ENCODE measurements at places on chromosomes 3 and 15.

- DNase-seq = no peak
Measured at GRCh38 chr15:52795464-52796227, 5.5 kb upstream of the ONECUT1 start.

GRCh38 chr15:39944726-39945125, 10.8 kb downstream of the EIF2AK4 start:
- no peak for DNase-seq

- no peak for DNase-seq
Measured at GRCh38 chr3:174363256-174363655, 495.9 kb upstream of the NAALADL2 start.

- no peak for DNase-seq
Measured at GRCh38 chr3:25817107-25817506, 27.2 kb downstream of the OXSM start.

GRCh38 chr3:187855131-187855530, 109.9 kb upstream of the BCL6 start:
- DNase-seq = no peak

DNA sequence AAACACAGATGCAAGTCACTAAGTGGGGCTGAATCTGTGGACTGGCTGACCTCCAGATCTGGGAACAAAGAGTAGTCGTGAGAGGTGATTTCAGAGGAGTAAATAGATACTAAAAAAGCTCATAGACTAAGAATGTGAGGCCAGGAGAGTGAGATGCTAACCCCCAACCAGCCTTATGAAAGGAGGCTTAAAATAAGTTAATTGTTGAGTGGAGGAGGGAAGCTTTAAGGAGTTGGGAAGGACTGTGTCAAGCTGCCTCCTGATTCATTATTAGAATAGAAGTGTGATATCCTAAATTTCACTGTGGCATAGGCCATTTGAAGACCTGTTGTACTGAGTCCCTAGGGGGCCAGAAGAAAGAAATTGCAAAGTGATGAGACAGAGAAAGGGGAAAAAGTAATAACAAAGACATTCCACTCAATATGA, 107.6 kb downstream of the RBPMS2 start:
- no peak for DNase-seq

- no peak for DNase-seq
Measured at GRCh38 chr3:20028905-20029331, 11.3 kb upstream of the KAT2B start.

DNA sequence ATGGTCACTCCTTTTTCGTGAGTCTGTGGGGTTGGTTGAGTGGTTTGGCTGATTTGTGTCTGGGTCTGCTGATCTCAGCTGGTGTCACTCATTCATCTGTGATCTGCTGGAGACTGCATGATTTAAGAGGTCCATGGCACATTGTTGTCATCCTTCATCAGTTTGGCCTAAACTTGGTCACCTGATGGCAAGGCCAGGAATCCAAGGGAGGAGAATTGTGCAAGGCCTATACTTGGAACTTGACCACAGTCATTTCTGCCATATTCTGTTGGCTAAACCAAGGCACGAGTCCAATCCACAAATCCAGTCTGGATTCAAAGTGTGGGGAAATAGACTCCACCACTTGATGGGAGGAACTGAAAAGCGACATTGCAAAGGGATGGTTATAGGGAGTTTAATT, 67.6 kb downstream of the CMTM8 start:
- DNase-seq = no peak

DNA sequence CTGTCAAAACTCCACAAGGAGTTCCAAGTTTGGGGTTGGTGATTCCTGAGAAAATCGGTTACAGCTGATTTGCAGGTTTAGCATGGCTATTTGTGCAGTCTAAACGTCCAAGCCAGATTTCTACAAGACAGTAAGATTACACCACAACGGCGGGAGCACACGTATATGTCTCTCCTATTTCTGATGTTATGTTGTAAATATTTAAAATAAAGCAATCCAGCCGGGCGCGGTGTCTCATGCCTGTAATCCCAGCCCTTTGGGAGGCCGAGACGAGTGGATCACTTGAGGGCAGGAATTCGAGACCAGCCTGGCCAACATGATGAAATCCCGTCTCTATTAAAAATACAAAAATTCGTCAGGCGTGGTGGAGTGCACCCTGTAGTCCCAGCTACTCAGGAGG, 106.8 kb upstream of the IGF1R start:
- DNase-seq = no peak

GRCh38 chr15:49686599-49686998, 65.8 kb downstream of the DTWD1 start:
- DNase-seq = no peak

- DNase-seq = no peak
Measured at GRCh38 chr15:38479266-38479665, 25.3 kb downstream of the FAM98B start.

DNA sequence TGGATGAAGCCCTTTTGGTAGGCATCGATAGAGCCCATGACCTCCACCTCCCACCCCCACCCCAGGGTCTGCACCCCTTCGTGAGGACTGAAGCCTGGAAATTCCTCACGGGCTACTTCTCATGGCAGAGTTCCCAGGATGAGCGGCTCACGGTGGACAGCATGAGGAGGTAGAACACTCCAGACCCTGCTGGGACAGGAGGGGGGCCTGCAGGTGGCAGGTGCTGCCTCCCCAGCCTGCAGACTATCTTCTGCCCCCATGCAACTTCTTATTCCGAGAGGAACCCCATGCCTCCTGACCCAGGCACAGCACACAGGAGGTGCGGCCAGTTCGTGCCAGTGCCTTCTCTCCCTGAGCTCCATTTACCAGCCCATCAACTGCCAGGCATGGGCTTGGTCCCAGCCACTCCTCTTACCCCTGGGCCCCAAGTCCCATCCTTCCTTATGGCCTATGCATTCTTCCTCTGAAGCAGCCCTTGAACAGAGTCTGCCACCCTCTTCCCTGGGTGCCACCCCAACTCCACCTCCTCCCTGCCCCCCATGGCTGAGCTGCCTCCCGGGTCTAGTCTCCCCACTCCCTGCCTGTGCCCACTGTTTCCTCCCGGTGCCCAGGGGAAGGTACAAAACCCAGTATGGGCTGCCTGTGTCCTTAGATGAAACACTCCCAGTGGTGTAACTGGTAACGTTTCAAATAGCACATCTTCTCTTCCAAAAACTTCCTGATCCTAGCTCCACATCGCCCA, 8.4 kb downstream of the TBC1D21 start:
- DNase-seq = no peak

DNA sequence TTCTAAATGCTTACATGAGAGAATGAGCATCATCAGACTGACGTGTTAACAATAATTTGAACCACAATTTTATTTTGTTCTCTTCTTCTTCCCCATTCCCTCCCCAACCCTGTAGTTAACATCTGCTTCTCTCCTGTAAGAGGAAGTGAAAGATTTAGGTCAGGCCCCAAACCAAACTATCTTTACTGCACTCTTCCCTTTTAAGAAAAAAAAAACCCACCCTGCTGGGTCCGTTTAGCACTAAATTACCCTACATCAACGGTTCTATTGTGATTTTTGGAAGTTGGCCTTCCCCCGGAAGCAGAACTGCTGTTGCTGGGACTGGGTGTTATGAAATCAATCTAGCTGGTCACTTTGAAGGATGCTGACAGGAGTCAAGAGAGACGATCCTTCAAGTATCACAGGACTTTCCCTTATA, 49.4 kb downstream of the NFKBIZ start:
- DNase-seq = no peak

- DNase-seq = no peak
Measured at GRCh38 chr15:47670365-47670764, 46.9 kb upstream of the SEMA6D start.

- DNase-seq = no peak
Measured at GRCh38 chr15:87121336-87121735, 1041.7 kb downstream of the AGBL1 start.

GRCh38 chr3:98528474-98529346, 3.1 kb upstream of the GPR15 start:
- DNase-seq = no peak

DNA sequence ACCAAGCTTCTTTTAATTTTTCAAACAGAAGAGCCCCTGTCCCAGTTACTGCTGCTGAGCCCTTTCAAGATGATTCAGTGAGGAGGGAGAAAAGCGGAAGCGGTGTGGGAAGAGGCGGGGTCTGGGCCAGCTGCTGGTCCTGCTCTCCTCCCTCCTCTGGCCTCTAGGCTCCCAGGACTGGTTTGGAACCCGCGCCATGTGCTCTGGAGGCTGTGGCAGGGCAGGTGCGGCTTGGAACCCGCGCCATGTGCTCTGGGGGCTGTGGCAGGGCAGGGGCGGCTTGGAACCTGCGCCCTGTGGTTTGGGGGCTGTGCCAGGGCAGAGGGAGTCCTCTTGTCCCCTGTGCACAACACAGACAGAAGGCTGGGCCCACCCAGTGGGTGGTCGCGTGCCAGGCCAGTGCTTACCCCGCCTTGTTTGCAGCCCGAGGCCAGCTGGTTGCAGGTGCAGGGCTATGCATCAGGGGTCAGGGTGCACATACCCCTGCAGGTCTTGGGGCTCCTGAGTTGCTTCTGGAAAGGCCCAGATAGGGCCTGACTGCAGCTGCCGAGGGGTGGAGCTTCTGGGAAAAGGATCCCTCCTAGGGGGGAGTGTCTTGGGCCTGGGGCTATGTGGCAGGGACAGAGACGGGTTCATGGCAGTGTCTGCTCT, 12.2 kb downstream of the ALG1L2 start:
- DNase-seq = no peak

- DNase-seq = no peak
Measured at GRCh38 chr3:25593001-25593400, 71.7 kb downstream of the TOP2B start.

DNA sequence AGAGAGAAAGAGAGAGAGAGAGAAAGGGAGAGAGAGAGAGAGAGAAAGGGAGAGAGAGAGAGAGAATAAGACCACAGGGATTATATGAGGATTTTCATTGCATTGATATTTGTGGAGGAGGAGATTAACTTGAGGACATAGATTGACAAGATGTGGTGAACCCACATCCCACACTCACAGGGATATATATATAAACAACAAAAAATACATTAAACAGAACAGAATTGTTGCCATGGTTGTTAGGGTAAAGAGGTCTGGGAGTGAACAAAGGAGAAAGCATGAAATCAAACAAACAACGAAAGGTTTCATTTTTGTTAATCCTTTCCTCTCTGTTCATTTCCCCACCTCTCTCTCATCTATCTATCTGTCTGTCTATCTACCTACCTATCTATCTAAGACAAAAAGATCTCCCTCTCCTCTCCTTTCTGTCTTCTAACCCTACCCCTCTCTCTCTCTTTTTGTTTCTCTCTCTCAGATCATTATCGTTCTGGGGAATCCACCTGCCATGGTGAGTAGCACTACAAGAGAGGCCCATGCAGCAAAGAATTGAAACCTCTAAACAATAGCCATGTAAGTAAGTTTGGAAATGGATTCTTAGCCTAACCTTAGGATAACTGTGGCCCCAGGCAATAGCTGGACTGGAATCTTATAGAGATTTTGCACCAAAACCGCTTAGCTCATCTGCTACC, 280.9 kb downstream of the RAP2B start:
- DNase-seq = no peak

- peak; percentile 31 for DNase-seq
Measured at GRCh38 chr3:464255-464654, 267.7 kb downstream of the CHL1 start.

DNA sequence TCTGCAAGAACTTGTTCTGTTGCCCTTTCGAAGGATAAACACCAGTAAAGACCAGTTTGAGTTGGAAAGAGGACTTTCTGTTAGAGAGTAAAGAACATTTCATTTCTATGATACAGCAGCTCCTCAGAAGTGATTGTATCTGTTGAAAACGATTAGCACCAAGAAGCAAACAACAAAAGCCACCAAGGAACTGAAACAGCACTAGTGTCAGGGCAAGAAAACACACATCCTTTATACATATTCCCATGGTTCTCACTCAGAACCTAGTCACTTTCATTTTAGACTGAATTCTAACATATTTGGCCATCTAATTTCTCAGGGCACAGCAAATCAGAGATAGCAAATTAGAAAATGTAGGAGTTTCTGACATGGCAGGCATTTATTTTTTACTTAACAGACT, 116.1 kb downstream of the ATP1B3 start:
- no peak for DNase-seq

DNA sequence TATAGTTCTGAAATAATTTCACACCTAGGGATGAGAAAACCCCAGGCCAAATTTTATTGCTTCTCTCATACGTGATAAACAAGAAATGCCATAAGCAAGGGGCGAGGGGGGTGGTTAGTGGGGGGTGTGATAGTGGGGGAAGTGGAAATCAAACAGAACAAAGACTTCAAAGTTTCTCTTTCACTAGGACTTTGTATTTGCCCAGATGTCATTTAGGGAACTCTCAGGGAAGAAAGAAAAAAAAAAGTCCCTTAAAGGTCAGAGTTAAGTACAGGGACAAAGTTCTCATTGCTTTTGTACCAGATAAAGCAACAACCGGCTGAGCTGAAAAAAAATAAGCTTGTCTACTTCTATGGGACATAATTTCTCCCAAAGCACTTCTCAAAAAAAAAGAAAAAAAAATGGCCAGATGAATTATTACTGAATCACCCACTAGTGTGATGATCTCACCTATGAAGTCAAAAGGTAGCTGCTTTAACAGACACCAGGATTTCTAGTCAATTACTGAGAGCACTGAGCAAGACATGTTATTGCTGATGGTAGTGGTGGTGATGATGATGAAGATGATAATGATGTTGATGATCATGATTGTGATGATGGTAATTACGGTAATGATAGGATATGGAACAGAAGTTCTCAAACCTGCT, 56.2 kb downstream of the FHIT start:
- DNase-seq = no peak

DNA sequence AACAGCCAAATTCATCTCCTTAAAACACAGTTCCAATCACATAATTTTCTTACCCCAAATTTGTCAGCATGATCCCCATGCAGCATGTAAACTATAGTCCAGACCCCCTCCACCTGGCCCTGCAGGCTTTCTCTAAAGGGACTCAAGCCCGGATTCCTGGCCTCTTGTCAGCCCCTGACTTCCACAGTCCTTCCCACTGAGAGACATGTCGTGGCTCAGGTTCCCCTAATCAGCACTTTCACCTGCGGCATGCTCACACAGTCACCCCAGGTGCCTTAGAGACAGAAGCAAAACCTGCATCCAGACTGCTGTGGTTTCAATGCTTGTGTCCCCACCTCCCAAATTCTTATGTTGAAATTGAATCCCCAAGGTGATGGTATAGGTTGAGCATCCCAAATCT, 372.7 kb upstream of the ATP10A start:
- DNase-seq = no peak

DNA sequence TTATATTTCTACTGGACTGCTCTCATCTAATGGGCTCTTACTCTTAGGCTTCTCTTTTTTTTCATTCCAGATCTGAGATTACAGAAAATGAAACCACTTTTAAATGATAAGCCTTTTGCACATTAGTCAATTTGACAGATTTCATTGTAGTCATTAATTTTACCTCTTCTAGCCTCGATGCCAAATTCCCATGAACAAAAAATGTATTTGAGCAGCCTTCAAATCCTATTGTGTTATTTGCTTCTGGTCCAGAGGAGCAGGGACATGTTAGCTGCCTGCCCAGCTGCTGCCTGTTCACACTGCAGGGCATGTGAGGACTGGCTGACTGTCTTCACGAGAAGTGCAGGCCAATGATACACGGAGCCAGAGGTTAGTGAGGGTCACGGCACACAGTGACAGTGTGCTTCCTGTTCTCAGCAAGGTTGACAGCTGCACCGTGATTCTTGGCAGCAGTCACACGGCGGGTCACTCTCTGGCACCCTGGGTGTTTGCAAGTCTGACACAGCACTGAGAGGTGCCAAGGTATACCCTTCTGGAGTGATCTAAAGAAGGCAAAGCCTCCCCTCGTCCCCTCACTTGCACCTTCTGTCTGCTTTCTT, 40.8 kb downstream of the KAT2B start:
- peak; percentile 19 for DNase-seq
